Tibial nerve (tissue), 4 donors: ENCODE measurements at places on chromosomes 6 and 20. TPM values are rescaled to one million over a fixed set of nuclear protein-coding genes. Genes with fewer than 3 reads are reported as not detected.

DNA sequence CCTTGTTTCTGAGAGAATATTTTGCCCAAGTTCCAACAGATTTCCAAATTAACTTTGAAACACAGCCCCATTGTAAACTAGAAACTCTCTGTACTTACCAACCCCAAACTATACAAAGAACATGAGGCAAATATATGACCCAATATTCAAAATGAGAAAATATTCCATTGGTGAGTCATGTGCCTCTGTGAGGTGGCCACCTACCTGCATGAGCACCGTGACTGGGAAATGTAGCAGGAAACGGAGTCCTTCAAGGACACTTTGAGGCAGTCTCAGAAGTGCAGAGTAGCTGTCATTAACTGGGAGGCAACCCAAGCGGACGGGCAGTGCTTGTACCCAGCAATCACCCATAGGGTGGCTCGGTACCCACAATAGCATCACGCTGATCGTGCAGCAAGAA, 335.5 kb upstream of the NOX3 start:
- no peaks in the 10 kb centered on the region for H3K27me3 ChIP-seq
- H3K36me3 ChIP-seq = no peaks in the 10 kb centered on the region
- H3K27ac ChIP-seq = no peak overlapping the region
- H3K4me3 ChIP-seq = no peak overlapping the region
- DNase-seq = no peak

- H3K4me1 ChIP-seq = no peaks in the 10 kb centered on the region
- peak overlapping the region; percentile 26 for H3K27ac ChIP-seq
- no peak overlapping the region for H3K4me3 ChIP-seq
- no peak for DNase-seq
- no peaks in the 10 kb centered on the region for H3K36me3 ChIP-seq
- H3K27me3 ChIP-seq = no peaks in the 10 kb centered on the region
Observed at GRCh38 chr6:446418-447366, 55.1 kb downstream of the IRF4 start.

GRCh38 chr20:47191074-47191673, 165.3 kb downstream of the ZMYND8 start:
- H3K27me3 ChIP-seq = no peaks in the 10 kb centered on the region
- peaks cover 2% of the 10 kb centered on the region for H3K4me1 ChIP-seq
- no peaks in the 10 kb centered on the region for H3K36me3 ChIP-seq
- no peak overlapping the region for H3K4me3 ChIP-seq
- DNase-seq = no peak

GRCh38 chr6:17130786-17131185, 28.9 kb downstream of the STMND1 start:
- H3K36me3 ChIP-seq = no peaks in the 10 kb centered on the region
- H3K4me3 ChIP-seq = no peak overlapping the region
- no peak overlapping the region for H3K27ac ChIP-seq
- no peaks in the 10 kb centered on the region for H3K27me3 ChIP-seq
- no peaks in the 10 kb centered on the region for H3K4me1 ChIP-seq

DNA sequence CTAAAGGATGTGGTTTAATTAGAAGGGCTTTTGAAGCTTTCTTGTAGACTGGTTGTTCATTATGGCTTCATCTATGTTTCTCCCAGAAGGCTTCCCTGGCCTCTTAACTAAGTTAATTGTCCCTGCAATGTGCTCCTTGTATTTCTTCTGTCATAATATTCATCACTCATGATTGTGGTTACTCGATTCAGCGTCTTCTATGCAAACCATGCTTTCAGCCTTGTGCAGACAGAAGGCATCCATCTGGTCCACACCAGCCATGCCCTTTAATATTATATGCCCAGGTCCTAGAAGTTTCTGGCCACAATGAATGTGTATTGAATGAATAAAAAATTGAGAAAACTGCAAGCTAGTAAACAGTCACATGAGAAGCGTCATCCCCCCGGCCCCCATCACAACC, 163.2 kb downstream of the KHDC1L start:
- no peaks in the 10 kb centered on the region for H3K36me3 ChIP-seq
- no peak overlapping the region for H3K4me3 ChIP-seq
- H3K27ac ChIP-seq = no peak overlapping the region
- H3K4me1 ChIP-seq = no peaks in the 10 kb centered on the region
- DNase-seq = no peak

GRCh38 chr6:143361536-143362191, 88.8 kb downstream of the ADAT2 start:
- H3K27ac ChIP-seq = no peak overlapping the region
- no peaks in the 10 kb centered on the region for H3K27me3 ChIP-seq

DNA sequence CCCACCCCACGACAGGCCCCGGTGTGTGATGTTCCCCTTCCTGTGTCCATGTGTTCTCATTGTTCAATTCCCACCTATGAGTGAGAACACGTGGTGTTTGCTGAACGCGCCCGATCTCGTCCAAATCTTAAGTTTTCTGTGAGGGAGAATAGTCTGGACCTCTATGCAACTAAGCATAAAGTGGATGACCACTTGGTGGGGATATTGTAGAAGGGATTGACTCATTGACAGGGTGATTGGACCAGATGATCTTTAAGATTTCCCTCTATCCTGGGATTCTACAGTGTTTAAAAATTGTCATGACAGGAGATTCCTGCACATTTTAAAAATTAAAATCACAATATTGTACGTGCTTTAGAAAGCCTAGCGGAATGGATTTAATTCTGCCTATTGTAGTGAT, 141.3 kb downstream of the TRMT11 start:
- no peaks in the 10 kb centered on the region for H3K36me3 ChIP-seq
- no peak overlapping the region for H3K4me3 ChIP-seq
- no peak for DNase-seq

DNA sequence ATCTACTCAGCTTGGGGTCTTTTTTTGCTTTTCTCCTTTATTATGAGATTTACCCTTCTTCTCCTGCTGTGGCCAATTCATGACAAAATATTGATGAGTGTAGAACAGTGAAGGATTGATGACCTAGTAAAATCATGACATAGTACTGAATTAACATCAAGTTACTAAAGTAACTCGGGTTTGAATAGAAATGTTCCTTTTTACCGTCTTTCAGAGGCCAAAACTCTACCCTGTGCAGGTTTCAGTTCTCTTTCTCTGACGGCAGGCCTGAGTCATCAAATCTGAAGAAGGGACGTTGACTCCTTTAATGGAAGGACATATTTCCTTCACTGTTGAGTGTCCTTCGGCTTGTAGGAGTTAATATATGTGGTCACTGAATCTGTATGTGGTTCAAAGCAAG, 80.7 kb downstream of the RREB1 start:
- no peak overlapping the region for H3K27ac ChIP-seq
- H3K27me3 ChIP-seq = no peaks in the 10 kb centered on the region
- peaks cover 82% of the 10 kb centered on the region for H3K36me3 ChIP-seq
- H3K4me3 ChIP-seq = no peak overlapping the region

DNA sequence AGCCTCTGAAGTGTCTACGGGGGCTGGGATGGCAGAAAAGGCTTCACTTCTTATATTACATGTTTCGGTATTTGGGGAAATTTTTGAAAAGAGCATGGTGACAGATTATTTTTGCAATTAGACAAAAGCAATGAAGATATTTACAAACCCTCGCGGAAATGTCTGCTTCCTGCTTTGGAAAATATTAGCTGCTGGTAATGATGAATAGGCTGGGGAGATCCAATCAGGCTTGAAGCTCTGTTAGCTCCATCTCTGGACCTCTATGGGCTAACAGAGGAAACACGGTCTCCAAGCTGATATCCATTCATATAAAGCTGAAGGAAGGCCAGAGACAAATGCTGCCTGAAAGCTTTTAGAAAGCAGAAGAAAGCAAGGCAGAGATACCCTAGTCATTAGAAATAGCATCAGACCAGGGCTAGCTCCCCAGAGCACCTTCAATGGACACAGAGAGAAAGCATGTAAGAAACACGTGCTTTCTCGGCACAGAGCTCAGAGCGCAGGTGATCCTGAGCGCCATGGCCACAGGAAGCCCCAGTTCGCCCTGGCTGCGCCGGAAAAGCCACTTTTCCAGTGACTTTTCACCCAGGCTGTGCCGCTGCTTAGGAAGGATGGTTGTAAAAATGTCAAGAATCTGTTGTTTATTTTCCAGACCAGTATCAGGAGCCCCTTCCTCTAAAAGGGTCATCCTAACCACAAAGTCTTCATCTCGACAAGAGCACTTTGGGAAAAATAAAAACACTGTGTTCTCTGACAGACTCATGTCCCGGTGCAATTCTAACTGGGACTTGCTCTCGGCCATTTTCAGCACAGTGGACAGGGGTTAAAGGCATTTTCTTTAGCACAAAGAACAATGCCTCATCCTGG, 68.5 kb upstream of the NFATC2 start:
- H3K4me3 ChIP-seq = no peak overlapping the region
- peaks cover 30% of the 10 kb centered on the region for H3K36me3 ChIP-seq
- H3K27me3 ChIP-seq = no peaks in the 10 kb centered on the region
- no peak for DNase-seq
- no peaks in the 10 kb centered on the region for H3K4me1 ChIP-seq

SCUBE3 gene
- total RNA-seq = 0.42 TPM

CENPB gene
- 72.8 TPM for total RNA-seq

TAF8 gene
- 27.6 TPM for total RNA-seq

FAM110A gene
- total RNA-seq = 6.9 TPM

E2F1 gene
- total RNA-seq = 1.4 TPM

UST gene
- 29.4 TPM for total RNA-seq

AGER gene
- 7.5 TPM for total RNA-seq

SLC22A2 gene
- total RNA-seq = not detected

CPNE5 gene
- total RNA-seq = 2.0 TPM
